ENCODE measurements at places on chromosomes 1 and 21.

GRCh38 chr1:26121854-26122773, 10.5 kb downstream of the PDIK1L start:
- peaks cover 14% of the 10 kb centered on the region for H3K36me3 ChIP-seq
- peaks cover 11% of the 10 kb centered on the region for H3K4me1 ChIP-seq
- peak; percentile 6 for DNase-seq
- H3K4me3 ChIP-seq: no peak overlapping the region

DNA sequence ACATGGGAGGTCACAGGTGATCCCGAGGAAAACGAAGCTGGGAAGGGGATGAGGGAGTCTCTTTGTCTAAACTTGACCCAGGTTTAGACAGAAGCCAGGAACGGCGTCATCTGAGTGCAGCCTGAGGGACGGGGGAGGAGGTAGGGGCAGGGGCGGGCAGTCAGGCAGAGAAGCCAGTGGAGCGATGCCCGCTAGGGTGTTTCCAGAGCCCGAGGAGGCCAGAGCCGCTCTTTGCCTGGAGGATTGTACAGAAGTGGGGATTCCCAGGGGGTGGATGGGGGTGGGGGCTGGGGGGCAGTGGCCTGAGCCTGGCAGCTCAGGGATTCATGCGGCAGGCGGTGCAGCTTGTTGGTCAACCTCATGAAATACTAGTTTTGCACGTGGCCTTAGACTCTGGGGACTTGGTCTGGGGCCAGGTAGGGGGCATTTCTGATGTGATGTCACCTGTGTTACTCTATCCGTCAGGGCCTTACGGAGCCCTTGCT, 58.4 kb downstream of the VPS26C start:
- H3K4me3 ChIP-seq: no peak overlapping the region
- H3K4me1 ChIP-seq: no peaks in the 10 kb centered on the region
- DNase-seq: peak; percentile 47

GRCh38 chr1:89724369-89725010, 91.6 kb downstream of the LRRC8C start:
- no peak overlapping the region for H3K4me3 ChIP-seq
- H3K36me3 ChIP-seq: no peaks in the 10 kb centered on the region
- H3K4me1 ChIP-seq: peaks cover 8% of the 10 kb centered on the region
- peaks cover 10% of the 10 kb centered on the region for H3K27me3 ChIP-seq
- no peak overlapping the region for H3K27ac ChIP-seq

DNA sequence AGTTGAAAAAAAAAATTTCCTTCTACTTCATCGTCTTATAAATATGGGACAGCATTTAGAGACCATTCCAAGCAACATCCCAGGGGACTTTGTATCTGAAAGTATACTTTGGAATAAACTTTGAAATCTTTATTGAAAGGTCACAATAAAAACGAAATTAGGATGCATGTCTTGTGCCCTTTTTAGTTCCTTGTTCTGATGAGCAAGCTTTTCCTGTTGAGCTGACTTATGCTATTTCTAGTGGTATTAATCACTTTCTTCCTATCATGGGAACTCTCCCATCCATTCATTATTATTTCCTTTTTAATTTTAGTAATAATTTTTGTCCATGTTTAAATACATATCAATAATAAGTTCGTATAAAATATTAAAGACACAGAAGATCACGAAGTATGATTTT, 4.0 kb upstream of the GBP2 start:
- H3K4me1 ChIP-seq: peaks cover 11% of the 10 kb centered on the region
- H3K27me3 ChIP-seq: peaks cover 4% of the 10 kb centered on the region
- H3K27ac ChIP-seq: no peak overlapping the region

DNA sequence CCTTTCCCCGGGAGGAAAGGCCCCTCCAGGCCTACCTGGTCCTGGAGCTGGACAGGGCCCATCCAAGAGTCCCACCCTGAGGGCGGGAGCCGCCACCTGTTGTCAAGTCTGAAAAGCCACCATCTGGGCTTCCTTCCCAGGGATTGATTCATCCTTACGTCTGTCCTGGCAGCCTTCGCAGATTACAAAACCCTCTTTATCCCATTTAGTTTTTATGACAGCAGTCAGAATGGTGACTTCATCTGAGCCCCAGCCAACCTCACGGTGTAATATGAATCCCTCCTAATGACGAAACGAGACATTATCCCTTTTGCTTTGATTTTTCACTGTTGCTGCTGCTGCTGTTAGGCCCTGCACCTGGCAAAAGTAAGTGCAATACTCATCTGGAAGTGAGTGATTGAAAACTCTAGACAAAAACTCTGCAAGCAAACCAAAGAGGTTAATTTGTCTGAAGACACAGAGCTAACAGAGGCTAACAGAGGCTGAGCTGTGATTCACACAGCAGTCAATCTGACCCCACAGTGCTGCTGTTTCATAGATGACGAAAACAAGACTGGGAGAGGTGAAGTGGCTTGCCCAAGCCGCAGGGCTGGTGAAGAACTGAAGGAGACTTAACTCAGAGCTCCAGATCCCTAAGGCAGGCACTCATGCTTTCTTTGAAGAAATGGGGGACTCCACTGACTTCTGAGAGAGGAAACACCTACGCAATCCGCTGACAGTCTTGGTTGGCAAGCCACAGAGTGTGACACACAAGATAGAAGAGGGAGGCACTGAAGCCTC, 30.0 kb upstream of the S100A7 start:
- no peaks in the 10 kb centered on the region for H3K36me3 ChIP-seq
- no peak for DNase-seq
- peak overlapping the region; percentile 98 for H3K27ac ChIP-seq
- peaks cover 22% of the 10 kb centered on the region for H3K4me1 ChIP-seq

DNA sequence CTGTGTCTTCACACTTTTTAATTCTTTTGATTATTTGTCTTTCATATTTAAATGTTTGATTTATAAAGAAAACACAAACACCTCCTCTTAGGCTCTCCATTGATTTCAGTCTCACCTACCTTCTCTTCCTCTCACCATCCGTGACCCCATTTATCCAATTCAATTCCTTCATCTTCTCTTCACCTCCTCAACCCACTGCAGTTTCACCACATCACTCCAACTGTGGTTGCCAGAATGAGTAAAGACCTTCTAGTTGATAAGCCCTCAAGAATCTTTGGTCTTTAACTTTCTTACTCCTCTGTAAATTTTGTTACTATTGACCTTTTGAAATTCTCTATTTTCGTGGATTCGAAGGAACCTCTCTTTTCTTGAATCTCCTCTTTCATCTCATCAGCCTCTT, 260.7 kb downstream of the CHRM3 start:
- H3K27ac ChIP-seq: no peak overlapping the region
- H3K4me3 ChIP-seq: no peak overlapping the region
- no peaks in the 10 kb centered on the region for H3K36me3 ChIP-seq
- H3K27me3 ChIP-seq: no peaks in the 10 kb centered on the region
- no peaks in the 10 kb centered on the region for H3K4me1 ChIP-seq
- DNase-seq: no peak

GRCh38 chr1:54028306-54029251, 10.6 kb upstream of the LDLRAD1 start:
- H3K27ac ChIP-seq: peak overlapping the region; percentile 5
- peaks cover 23% of the 10 kb centered on the region for H3K4me1 ChIP-seq
- H3K27me3 ChIP-seq: no peaks in the 10 kb centered on the region
- no peak overlapping the region for H3K4me3 ChIP-seq
- no peak for DNase-seq

- no peak for DNase-seq
- no peaks in the 10 kb centered on the region for H3K27me3 ChIP-seq
- no peak overlapping the region for H3K4me3 ChIP-seq
- H3K36me3 ChIP-seq: no peaks in the 10 kb centered on the region
Measured at GRCh38 chr1:212452323-212453155, 19.8 kb downstream of the NENF start.

- H3K27me3 ChIP-seq: peaks cover 5% of the 10 kb centered on the region
- no peak for DNase-seq
Measured at GRCh38 chr1:228546541-228547463, 59.6 kb downstream of the RNF187 start.

GRCh38 chr21:42725416-42725930, 72.1 kb downstream of the PDE9A start:
- peaks cover 29% of the 10 kb centered on the region for H3K4me1 ChIP-seq
- H3K27me3 ChIP-seq: peaks cover 3% of the 10 kb centered on the region
- no peak overlapping the region for H3K4me3 ChIP-seq

DNA sequence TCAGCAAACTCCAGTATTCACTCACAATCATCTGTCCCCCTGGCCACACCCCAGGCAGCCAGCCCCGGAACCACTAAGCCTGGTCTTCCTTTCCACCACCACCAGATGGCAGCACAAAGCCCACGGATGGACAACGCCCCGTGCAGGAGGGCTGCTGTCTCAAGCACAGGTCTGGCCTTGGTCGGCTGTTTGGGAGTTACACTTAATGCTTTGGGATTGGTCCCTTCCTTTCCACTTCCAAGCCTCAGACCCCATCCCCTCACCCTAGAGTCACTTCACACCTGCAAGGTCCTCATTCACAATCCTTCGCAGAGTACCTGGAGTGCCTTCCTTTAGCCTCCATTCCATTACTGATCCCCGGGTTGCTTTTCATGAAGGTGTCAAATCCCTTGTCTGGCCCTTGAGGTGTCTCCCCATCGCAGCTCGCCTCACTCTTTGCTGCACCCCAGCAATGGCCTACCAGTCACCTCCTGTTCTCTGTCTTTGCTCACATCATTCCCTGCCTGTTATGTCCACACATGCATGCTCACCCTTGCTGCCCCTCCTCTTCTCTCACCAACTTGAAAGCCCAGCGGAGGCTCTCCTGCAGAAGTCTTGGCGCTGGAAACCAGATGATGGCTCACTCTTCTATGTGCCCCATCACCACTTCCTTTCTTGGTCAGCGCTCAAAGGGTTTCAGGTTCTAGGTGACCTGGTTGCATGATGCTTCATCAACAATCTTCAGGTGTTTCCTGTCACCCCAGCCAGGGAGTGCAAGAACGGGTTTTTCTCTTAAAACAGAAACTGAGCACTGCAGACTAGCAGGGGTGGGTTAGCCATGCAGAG, 24.9 kb upstream of the KCNA2 start:
- peak; percentile 79 for DNase-seq
- H3K4me3 ChIP-seq: no peak overlapping the region
- H3K27ac ChIP-seq: no peak overlapping the region

DNA sequence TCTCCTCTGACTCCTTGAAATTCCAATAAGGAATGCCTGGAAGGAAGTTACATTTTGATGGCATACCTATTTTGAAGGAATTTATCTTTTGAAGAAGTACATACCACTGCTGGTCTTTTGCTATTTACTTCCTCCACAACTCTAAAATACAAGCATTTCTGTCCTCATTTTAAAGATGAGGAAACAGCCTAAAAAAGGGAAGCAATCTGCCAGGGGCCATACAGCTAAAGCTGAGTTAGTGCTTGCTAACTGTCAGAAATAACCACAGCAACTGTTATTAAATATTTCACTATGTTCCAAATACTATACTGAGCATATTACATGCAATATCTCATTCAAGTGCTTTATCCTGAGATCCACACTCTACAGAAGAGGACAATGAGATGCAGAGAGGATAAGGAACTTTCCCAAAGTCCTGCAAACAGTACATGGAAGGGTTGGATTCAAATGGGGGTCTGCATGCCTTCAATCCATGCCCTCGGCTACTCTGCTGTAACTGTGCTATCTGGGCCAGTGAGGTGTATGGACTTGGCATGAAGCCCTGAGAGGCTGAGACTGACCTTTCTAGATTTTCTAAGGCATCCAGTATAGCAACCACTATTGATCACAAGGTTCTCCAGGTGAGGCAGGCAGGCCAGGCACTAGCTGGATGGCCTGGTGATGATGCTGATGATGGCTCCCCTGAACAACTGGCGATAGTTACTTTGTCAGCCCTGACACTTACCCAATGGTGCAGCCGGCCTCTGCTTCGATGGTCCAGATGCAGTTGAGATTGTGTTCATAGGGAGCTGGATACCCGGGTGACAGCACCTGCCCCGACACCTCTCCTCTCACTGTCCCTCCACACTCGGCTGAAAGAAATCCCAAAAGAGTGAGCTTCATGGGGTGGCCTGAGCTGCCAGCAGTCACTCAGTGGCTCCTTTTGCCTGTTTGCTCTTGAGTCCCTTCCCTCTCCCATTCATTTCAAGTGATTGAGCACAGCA, 171.4 kb upstream of the HMGB4 start:
- no peaks in the 10 kb centered on the region for H3K4me1 ChIP-seq
- no peaks in the 10 kb centered on the region for H3K36me3 ChIP-seq
- H3K27ac ChIP-seq: no peak overlapping the region

DNA sequence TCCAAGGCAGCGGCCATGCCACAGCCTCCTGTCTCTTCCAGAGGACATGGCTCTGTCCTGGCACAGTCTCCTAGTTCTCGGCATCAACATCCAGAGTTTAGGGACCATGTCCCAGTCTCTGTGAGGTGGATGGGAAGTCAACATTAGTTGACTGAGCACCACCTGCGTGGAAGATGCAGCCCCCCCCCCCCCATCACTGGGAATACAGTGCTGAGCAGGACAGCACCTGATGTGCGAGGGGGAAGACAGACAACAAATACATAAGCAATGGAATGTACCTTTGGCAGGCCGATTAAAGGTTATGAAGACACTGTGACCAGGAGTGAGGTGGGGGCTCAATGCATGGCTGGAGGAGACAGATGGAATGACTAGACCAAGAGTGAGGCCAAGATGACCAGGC, 26.6 kb downstream of the KNCN start:
- H3K27ac ChIP-seq: no peak overlapping the region
- no peaks in the 10 kb centered on the region for H3K36me3 ChIP-seq
- peaks cover 88% of the 10 kb centered on the region for H3K27me3 ChIP-seq
- no peak overlapping the region for H3K4me3 ChIP-seq

DNA sequence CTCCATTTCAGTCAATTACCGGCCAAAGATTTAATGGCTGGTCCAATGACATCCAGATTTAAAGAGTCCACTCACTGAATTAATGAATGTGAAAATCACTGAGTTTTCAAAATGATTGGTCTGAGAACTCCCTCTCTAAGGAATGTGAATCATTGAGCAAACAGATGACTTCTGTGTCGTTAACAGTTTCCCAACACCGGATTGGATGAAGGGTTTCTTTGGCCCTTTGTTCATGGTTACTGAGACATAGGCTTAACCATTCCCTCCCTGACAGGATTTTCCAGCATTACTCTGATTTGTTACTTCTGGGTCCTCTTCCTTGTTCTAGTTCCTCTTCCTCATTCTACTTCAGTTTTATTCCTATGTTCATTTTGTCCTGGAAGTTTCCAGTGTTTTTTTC, 1.5 kb upstream of the CLDN17 start:
- H3K27me3 ChIP-seq: no peaks in the 10 kb centered on the region
- no peak overlapping the region for H3K27ac ChIP-seq
- H3K36me3 ChIP-seq: no peaks in the 10 kb centered on the region
- no peak overlapping the region for H3K4me3 ChIP-seq

DNA sequence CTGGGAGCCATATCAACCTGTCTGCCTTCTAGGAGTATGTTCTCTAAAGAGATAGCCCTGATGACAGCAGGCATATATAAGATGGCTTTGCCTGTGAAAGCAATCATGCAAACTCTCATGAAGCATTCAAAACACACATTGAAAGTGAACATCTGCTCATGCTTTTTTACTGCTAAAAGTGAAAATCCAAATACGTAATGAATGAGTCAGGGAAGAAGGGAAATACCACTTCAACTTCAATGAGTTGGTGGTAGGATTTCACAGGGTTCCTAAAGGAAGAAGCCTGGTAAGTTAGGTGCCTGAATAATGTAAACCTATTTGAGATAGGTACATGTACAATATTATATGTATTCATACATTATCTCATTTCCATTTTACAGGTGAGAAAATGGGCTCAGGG, 50.5 kb upstream of the SLFNL1 start:
- H3K27ac ChIP-seq: no peak overlapping the region
- H3K4me1 ChIP-seq: no peaks in the 10 kb centered on the region
- H3K4me3 ChIP-seq: no peak overlapping the region

- peak overlapping the region; percentile 92 for H3K27ac ChIP-seq
- H3K4me1 ChIP-seq: peaks cover 85% of the 10 kb centered on the region
- peak overlapping the region; percentile 72 for H3K4me3 ChIP-seq
- H3K27me3 ChIP-seq: no peaks in the 10 kb centered on the region
- no peak for DNase-seq
- H3K36me3 ChIP-seq: peaks cover 41% of the 10 kb centered on the region
Measured at GRCh38 chr1:164771619-164772361, 212.8 kb downstream of the PBX1 start.
